Fibroblast of skin of back (primary cell): ENCODE measurements at places on chromosomes 2 and 18.

- DNase-seq: peak; percentile 65
Measured at GRCh38 chr18:36688020-36688965, 140.5 kb downstream of the TPGS2 start.

- DNase-seq: peak; percentile 76
Measured at GRCh38 chr2:143730155-143730952, 601.1 kb downstream of the ARHGAP15 start.

DNA sequence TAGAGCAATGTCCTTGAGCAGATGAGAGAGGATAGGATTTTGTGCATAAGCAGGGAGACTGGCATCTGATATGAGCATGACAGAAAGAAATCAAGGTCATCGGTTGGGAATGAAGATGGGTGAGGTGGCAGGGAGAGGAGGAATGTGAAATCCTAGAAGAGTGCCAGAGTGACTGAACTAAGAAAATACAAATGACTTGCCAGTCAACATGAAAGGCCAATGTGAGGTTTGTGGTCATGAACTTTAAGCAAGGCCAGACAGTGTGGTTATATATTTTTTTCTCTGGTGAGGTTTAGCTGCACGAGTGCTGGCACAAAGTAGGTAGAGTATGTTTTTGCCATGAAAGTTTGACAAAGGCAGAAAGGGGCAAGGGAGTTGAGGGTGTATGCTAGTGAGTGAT lies 21.2 kb downstream of the QPCT start:
- DNase-seq: peak; percentile 55

GRCh38 chr2:219998714-219999227 lies 371.3 kb downstream of the SLC4A3 start:
- DNase-seq: no peak

DNA sequence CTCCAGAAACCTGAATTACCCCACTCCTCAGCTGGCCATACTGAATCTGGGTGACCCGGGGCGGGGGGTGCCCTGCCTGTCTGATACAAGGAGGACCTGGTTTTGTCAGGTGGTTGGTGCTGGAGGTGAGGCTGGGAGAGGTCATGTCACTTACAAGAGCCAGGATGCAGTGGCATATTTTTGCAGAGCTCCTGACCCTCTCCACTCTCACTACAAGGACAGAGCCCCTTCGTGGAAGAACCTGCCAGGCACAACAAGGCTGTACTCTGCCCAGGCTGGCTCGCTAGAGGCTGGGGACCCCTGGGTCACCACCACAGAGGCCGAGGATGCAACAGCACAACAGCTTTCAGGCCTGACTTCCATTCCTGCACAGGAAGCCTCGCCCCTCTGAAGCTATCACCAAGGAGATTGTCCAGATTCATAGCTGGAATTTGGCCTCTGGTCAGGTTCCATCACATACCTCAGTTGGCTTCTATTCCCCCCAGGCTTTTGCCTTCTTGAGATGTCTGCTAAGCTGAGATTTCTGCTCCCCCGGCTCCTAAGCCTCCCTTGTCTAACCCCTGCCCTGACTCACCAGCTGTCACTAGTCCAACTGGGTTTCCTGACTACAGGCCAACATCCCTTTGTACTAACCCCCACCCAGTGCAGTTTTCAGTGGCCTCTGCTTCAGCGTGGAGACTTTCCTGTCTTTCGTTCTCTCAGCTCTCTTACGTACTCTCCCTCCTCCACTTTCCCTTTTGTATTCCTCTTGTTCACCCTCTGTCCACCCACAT lies 132.5 kb upstream of the EPAS1 start:
- DNase-seq: peak; percentile 97

DNA sequence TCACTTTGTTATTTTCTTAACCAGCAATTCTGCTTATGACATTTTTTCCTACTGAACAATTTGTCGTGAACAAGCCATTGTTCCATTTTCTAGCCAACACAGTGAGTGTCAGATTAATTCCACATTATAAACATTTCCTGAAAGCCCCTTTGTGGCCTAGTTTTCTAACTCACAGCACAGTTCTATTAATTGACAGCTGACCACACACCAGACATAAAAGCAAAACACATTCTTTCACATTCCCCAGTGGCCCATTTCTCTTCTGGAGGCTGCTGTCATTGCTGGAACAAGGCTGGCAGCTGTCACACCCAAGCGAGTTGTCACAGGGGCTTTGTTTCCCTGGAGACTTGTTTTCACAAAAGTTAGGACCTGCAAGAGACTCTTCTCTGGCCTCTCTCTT lies 50.7 kb downstream of the RNF152 start:
- peak; percentile 74 for DNase-seq

- DNase-seq: peak; percentile 9
Measured at GRCh38 chr2:162821176-162821575, 17.4 kb downstream of the KCNH7 start.

- DNase-seq: no peak
Measured at GRCh38 chr2:7826656-7827055, 855.2 kb upstream of the ID2 start.
